GM04503 (cell line): ENCODE measurements at places on chromosomes 1 and 21.

- DNase-seq = no peak
These were observed 70.1 kb upstream of the ARHGEF16 start for GRCh38 chr1:3384407-3384806.

GRCh38 chr1:94298861-94299260 lies 61.5 kb upstream of the ARHGAP29 start:
- no peak for DNase-seq

DNA sequence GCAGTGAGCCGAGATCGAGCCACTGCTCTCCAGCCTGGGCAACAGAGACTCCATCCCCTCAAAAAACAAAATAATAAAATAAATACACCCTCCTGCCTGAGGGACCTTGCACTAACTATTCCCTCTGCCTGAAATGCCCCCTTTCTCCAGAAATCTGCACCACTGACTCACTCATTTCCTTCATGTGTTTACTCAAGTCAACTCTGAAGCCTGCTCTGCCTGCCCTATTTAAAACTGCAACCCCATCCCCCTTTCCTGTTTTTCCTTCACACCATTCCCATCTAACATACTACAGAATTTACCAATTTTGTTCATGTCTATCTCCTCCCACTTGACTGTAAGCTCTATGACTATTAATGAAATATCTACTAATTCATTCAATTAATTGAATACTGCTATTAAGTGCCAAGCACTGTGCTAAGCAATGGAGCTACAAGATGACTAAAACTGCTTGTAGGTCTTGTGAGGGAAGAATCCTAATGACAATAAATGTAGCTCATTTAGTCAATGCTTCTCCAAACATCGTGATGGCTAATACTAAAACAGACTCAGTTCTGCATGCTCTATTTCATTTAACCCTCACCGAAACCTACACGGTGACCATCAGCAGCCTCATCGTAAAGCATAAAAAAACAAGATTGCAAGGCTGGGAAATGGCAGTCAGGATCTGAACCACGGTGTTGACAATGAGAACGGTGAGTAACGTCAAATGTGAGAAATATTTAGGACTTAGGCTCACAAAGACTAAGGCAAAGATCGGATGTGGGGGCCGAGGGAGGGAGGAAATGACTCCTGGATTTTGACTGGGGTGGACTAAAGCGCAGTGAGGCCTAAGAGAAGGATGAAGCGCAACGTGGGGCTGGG lies 749 bp upstream of the TMEM39B start:
- DNase-seq = no peak

DNA sequence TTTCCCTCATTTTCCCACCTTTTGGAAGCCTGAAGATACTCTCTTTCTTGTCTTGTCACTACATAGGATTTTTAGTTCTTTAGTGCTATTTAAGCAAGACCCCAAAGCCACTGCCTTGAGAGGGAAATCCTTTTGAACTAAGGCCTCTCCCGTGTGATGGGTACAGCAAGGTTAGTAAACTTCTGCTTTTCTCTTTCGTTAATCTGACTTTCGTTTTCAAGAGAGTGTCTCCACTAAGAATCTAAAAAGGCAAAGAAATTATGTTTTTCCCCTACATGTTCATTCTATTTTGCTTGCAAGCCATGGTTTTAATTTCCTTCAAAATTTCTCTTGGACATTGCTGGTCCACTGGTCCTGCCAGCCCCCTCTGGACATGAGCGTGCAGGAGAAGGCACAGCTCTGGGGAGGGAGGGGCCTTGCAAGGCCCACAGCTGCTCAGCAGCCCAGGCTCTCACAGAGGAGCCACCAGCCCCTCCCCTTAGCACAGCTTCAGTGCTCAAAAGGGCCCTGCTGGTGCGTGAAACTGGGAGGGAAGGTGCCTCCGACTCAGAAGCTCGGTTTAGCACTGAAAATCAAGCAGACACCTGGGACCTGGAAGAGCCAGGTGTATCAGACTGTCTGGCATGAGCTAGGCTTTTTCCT lies 210.9 kb upstream of the GALNT2 start:
- no peak for DNase-seq
